Keratinocyte (primary cell): ENCODE measurements at places on chromosomes 12 and 14.

GRCh38 chr14:23621204-23621931 lies 14.8 kb upstream of the DHRS2 start:
- no peaks in the 10 kb centered on the region for H3K4me1 ChIP-seq
- peaks cover 4% of the 10 kb centered on the region for H3K27me3 ChIP-seq
- H3K36me3 ChIP-seq = no peaks in the 10 kb centered on the region
- DNase-seq = no peak

DNA sequence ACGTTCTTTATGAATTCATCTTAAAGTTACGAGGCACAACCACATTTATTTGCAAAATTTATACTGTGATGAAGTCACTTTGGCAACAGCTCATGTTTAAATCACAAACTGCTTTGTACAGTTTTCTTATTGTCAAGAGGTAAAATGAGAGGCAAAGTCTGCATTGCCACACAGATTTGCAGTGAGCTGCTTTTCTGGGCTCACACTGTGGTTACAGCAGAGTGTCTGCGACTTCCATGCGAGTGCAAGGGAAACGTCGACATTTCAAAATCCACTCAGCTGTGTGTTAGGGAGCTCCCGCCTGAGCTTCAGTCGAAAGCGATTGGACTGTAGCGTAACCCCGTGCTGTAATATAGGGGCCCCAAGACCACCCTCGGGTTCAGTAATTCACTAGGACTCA lies 13.0 kb downstream of the MTA1 start:
- DNase-seq = no peak
- H3K4me1 ChIP-seq = peaks cover 13% of the 10 kb centered on the region
- H3K4me3 ChIP-seq = no peak overlapping the region
- no peak overlapping the region for H3K27ac ChIP-seq
- H3K27me3 ChIP-seq = no peaks in the 10 kb centered on the region

DNA sequence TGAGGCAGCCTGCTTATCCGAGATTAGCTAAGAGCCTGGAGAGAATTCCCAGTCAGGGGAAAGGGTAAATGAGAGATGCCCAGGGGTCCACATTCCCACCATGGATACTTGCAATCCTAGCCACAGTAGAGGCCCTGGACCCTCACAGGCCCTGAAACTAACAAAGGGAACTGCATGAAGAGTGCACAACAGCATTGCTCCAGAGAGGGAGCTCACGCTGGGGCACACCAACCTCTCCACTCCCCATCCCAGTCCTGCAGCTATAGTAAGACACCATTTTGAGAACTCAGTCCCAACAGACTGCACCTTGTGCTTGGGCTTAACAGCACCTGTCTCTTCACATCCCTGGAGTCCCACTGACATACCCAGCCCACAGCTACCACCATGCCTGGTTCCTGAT lies 30.5 kb downstream of the CEP83 start:
- H3K4me1 ChIP-seq = no peaks in the 10 kb centered on the region
- no peaks in the 10 kb centered on the region for H3K27me3 ChIP-seq
- no peak overlapping the region for H3K27ac ChIP-seq
- H3K4me3 ChIP-seq = no peak overlapping the region

GRCh38 chr14:23365732-23366425 lies 907 bp upstream of the EFS start:
- H3K4me1 ChIP-seq = peaks cover 21% of the 10 kb centered on the region
- no peaks in the 10 kb centered on the region for H3K36me3 ChIP-seq
- no peaks in the 10 kb centered on the region for H3K27me3 ChIP-seq
- H3K27ac ChIP-seq = peak overlapping the region; percentile 39

GRCh38 chr12:59046763-59047534 lies 126.6 kb upstream of the LRIG3 start:
- no peak for DNase-seq
- H3K27me3 ChIP-seq = no peaks in the 10 kb centered on the region

- H3K27me3 ChIP-seq = no peaks in the 10 kb centered on the region
- H3K36me3 ChIP-seq = peaks cover 52% of the 10 kb centered on the region
- no peak for DNase-seq
- peaks cover 61% of the 10 kb centered on the region for H3K4me1 ChIP-seq
- no peak overlapping the region for H3K27ac ChIP-seq
Measured at GRCh38 chr12:122869207-122869973, 26.5 kb downstream of the VPS37B start.

GRCh38 chr12:106234449-106234848 lies 13.4 kb downstream of the CKAP4 start:
- no peak overlapping the region for H3K4me3 ChIP-seq
- H3K36me3 ChIP-seq = peaks cover 24% of the 10 kb centered on the region
- no peaks in the 10 kb centered on the region for H3K27me3 ChIP-seq

GRCh38 chr12:81078469-81079196 lies 754 bp downstream of the ACSS3 start:
- H3K4me3 ChIP-seq = no peak overlapping the region
- peaks cover 10% of the 10 kb centered on the region for H3K4me1 ChIP-seq
- no peak overlapping the region for H3K27ac ChIP-seq
- no peak for DNase-seq

- no peak overlapping the region for H3K4me3 ChIP-seq
- no peak for DNase-seq
- no peaks in the 10 kb centered on the region for H3K4me1 ChIP-seq
- H3K27ac ChIP-seq = no peak overlapping the region
- no peaks in the 10 kb centered on the region for H3K27me3 ChIP-seq
Measured at GRCh38 chr12:68667291-68667690, 19.5 kb upstream of the NUP107 start.

DNA sequence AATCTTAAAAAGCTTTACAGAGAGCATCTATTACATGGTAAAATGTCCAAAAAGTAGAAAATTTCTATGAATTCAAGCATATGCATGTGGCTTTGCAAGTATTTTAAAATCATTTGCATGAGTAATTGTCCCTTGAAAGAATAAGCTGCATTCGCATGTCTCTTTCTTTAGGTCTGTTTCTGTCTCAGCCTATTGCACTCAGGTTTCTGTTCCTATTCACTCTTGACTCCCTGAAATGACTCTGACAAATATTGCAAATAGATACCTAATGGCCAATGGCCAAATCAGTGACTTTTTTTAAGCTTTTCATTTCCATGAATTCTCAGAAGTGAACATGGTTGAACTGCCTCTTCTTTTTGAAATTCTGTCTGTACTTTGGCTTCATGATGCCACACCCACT lies 6.4 kb upstream of the TTC8 start:
- H3K27me3 ChIP-seq = no peaks in the 10 kb centered on the region
- no peaks in the 10 kb centered on the region for H3K36me3 ChIP-seq
- no peak for DNase-seq

DNA sequence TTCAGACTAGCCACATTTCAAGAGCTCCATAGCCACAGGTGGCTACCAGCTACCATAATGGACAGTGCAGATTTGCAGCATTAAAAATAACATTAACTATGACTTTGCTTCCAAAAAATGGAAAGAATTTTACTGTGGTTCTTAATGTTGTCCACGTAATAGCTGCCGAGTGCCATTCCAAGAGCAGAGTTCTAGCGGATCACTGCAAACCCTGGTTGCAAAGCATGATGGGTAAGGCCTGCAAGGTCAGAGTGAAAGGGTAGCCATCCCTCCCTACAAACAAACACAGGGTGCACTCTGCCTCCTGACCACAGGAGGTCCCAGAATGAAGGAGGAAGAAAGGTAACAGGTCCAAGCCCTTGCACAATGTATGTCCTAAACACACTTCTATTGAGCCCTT lies 157.6 kb downstream of the DPF3 start:
- H3K36me3 ChIP-seq = no peaks in the 10 kb centered on the region
- no peaks in the 10 kb centered on the region for H3K4me1 ChIP-seq
- no peak overlapping the region for H3K4me3 ChIP-seq
